Gastrocnemius medialis (tissue), 4 donors: ENCODE measurements at places on chromosomes 5 and 9. TPM values are rescaled to one million over a fixed set of nuclear protein-coding genes. Genes with fewer than 3 reads are reported as not detected.

DNA sequence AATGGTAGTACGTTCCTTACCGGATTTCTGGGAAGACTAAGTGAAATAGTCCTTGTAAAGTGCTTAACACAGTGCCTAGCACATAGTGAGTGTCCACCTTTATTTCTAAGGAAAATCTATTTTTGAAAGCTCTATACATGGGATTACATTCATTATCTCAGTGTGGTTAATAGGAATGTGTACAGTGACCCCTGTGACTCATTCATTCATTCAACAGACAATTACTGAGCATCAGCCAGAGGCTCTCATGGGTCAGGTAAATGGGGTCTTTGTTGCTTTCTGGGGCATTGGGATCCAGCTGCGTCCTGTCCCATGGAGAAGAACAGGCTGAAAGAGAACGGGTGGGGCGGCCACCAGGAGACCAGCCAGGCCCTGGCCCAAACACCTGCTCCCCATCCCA is 226.2 kb upstream of the TBC1D2 start:
- H3K27ac ChIP-seq: no peak overlapping the region
- DNase-seq: no peak
- H3K27me3 ChIP-seq: no peaks in the 10 kb centered on the region
- H3K4me1 ChIP-seq: no peaks in the 10 kb centered on the region

DNA sequence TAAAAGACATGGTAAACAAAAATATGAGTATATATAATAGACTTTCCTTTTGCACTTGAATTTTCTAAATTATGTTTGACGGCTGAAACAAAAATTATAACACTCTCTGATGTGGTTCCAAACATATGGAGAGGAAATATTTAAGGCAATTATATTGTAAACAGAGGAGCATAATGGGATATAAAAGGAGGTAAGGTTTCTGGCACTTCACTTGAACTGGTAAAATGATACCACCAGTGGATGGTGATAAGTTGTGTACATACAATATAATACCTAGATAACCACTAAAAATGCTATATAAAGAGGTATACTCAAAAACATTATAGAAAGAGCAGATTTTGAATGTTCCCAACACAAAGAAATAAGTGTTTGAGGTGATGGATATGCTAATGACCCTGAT is 192.9 kb upstream of the RAD23B start:
- no peak for DNase-seq
- H3K36me3 ChIP-seq: no peaks in the 10 kb centered on the region
- H3K27me3 ChIP-seq: no peaks in the 10 kb centered on the region

- no peaks in the 10 kb centered on the region for H3K36me3 ChIP-seq
- no peak for DNase-seq
- H3K27ac ChIP-seq: no peak overlapping the region
- H3K27me3 ChIP-seq: no peaks in the 10 kb centered on the region
- no peaks in the 10 kb centered on the region for H3K4me1 ChIP-seq
These were observed 61.8 kb downstream of the ACTBL2 start for GRCh38 chr5:57420801-57421200.

DNA sequence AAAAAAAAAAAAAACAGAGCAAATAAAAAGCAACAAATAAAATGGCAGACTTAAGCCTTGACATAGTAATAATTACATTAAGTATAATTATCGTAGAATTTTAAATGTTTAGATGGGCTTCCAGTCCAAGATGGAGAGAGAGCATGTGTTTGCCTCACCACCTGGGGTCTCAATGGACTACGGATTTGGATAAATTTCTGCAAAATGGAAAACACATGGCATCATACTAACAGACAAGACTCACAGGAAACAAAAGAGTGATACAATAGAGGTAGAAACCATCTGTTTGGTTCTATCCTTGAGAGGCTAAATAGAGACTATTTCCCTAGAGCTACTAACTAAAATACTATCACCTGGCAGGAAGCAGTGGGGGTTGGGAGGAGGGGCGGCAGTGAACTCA is 144.3 kb downstream of the MUSK start:
- H3K36me3 ChIP-seq: no peaks in the 10 kb centered on the region
- H3K4me3 ChIP-seq: no peak overlapping the region
- no peak overlapping the region for H3K27ac ChIP-seq
- no peaks in the 10 kb centered on the region for H3K4me1 ChIP-seq
- no peak for DNase-seq

DNA sequence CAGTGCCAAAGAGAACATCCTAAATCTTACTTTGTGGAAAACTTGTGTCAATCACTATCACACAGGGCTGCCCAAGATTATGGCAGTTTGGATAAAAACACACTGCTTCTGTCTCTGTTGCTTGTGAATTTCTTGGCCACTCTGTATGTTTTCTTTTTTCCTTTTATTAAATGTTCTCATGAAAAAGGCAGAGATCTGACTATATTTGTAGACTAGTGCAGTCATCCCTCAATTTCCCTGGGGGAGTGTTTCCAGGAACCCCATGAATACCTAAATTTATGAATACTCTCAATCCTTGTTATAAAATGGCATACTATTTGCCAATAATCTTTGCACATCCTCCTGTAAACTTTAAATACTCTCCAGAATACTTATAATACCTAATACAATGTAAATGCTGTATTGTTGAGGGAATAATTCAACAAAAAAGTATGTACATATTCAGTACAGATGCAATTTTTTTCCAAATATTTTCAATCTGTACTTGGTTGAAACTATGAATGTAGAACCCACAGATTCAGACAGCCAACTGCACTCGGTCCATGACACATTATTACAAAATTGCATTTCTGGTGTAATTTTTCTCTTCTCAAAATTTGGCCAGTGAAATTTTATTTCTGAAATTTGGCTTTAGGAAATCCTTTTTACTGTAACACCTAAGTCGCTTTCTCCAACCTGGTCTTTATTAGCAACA is 391.9 kb upstream of the PRR16 start:
- no peak overlapping the region for H3K27ac ChIP-seq
- H3K4me1 ChIP-seq: no peaks in the 10 kb centered on the region
- H3K36me3 ChIP-seq: no peaks in the 10 kb centered on the region
- H3K27me3 ChIP-seq: no peaks in the 10 kb centered on the region
- no peak overlapping the region for H3K4me3 ChIP-seq

DNA sequence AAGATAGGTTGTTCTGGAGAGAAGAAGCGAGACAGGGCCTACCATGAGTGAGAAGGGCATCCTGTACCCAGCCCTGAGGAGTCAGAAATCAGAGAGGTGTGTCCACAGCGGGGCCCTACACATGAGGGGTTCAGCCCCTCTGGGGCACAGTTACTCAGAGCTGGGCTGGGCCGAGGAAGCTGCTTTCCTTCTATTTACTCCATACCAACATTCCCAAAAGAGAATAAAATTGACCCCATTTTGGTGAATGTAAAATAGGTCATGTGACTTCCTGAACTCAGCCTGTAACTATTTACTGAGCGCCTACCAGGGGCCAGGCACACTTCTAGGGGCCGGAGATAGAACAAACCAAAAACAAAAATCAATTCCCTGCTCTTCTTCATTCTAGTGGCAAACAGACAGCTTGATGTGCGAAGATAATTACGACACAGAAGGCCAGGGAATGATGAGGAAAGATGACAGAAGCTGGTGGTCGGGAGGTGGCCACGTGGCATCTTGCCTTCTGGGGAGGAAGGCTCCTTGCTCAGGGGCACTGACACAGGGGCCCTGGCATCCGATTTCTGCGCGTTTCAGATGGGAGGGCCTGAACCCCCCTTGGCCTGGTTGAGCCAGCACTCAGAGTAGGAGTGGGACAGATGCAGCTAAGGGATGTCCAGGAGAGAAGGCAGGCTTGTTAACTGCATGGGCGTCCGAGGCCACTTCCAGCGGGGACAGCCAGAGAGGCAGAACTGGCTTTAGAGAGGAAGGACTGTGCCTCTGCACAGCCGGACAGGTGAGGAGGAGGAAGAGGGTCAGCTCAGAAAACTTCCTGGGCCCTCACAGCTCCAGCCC is 121.8 kb downstream of the NSG2 start:
- H3K27ac ChIP-seq: no peak overlapping the region
- no peak for DNase-seq

DNA sequence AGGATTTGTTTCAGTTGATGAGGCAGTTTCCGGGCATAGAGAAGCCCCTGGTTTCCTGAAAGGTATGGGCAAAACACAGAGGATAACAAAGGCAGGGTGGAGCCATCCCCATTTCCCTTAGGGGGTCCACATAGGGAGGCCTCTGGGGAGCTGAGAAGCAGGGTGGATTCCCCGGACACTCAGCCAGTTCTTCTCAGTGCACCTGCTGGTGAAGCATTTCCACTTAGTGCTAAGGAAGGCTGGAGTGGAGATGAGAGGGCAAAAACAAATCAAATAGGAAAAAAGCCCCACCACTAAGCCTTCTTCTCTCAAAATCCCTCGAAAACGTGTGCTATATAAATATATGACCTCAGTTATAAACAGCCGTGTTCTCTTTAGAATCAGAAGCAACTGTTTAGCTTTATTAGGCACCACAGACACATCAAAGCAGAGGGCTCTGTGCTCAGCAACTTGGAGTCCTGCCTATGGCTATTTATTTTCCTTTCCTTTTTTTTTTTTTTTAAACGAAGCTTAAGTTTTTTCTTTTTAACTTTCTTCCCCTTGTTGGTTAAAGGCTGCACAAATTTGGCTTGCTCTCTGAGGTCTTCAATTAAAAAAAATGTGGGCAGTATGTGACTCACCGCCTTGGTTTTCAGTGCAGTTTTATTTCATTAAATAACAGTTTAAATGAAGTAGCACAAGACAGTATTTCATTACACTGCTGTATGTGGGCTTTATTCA is 67.7 kb downstream of the PRDM6 start:
- H3K4me1 ChIP-seq: no peaks in the 10 kb centered on the region
- no peaks in the 10 kb centered on the region for H3K27me3 ChIP-seq
- DNase-seq: no peak
- H3K27ac ChIP-seq: no peak overlapping the region
- no peak overlapping the region for H3K4me3 ChIP-seq

DNA sequence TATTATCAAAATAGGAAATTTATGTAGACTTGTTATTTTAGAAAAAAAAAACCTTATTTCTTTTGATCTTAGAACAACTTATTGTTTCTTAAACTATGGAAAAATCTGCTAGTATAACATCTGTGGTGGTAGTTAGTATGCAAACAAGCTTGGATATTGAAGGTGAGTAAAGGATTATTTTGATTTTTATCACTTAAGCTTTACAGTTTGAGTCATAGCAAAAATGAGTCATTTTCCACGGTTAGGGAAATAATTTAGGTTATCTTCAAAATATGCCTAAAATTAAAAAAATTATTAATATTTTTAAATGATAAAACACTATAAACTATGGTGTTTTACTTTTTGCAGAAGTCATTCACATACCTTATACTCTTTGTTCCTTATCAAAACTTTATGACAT is 107.2 kb upstream of the DHFR start:
- H3K36me3 ChIP-seq: no peaks in the 10 kb centered on the region
- no peak overlapping the region for H3K27ac ChIP-seq
- no peak overlapping the region for H3K4me3 ChIP-seq
- H3K27me3 ChIP-seq: no peaks in the 10 kb centered on the region

DNA sequence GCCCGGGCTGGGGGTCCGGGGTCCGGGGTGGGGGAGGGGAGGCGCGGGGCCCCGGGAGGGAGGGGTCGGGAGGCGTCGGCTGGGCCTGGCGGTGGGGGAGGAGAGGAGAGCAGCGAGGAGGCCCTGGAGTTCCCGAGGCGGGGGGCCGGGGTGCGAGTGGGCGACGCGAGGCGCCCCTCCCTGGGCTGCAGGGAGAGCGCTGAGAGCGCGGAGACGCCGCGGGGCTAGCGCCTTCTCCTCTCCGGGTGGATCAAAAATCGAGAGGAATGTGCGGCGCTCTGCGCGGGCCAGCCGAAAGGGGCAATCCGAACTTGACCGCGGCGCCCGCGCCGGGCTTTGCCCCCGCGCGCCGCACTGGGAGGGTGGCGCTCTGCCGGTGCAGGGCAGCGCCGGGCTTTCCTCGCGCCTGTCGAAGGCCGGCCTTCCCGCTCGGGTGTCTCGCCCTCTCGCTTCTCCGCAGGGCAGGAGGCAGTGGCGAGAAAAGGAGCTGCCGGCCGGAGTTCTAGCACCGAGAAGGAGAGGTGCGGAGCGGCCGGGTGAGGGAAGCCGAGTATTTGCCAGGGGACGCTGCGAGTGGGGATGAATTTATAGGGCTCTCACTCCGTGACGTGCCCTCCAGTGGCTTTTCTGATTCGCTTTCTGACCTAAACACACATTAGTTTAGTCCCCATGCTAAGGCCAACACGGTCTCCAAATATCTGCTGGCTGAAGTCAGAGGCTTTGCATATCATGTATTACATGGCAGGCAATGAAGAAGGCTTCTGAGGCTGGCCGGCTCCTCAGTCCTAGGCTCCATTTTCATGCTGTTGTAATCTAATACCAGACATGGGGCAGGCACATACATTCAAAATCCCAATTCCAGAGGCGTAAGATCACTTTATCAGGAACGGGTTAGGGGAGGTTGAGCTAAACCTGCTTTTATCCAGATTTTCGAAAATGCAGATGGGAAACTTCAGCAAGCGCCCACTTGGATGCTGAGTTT is 503 bp upstream of the GDNF start:
- peaks cover 22% of the 10 kb centered on the region for H3K4me1 ChIP-seq
- no peak for DNase-seq
- peak overlapping the region; percentile 72 for H3K4me3 ChIP-seq
- H3K27ac ChIP-seq: peak overlapping the region; percentile 88

- H3K27ac ChIP-seq: no peak overlapping the region
- no peaks in the 10 kb centered on the region for H3K4me1 ChIP-seq
- H3K27me3 ChIP-seq: no peaks in the 10 kb centered on the region
These were observed 391.1 kb upstream of the GRAMD2B start for GRCh38 chr5:126031989-126032716.

DNA sequence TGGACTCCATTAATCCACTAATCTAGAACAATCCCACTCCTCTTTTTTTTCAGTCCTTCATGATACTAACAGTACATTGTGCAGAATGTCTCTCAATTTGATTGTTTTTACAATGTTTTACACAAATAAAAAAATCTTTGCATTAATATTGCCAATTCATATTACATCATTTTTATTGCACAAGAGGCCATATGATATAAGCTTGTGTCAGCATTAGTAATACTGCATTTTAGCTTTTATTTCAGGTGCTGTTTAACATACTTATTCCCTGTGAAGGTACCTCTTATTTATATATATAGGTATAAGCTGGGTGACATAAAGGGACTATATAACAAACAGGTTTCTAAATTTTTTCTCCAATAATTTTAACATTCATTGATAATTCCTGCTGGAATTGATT is 737.4 kb downstream of the DNAH5 start:
- no peaks in the 10 kb centered on the region for H3K4me1 ChIP-seq
- H3K36me3 ChIP-seq: no peaks in the 10 kb centered on the region
- no peak for DNase-seq
- H3K4me3 ChIP-seq: no peak overlapping the region
- no peak overlapping the region for H3K27ac ChIP-seq
- H3K27me3 ChIP-seq: no peaks in the 10 kb centered on the region

DNA sequence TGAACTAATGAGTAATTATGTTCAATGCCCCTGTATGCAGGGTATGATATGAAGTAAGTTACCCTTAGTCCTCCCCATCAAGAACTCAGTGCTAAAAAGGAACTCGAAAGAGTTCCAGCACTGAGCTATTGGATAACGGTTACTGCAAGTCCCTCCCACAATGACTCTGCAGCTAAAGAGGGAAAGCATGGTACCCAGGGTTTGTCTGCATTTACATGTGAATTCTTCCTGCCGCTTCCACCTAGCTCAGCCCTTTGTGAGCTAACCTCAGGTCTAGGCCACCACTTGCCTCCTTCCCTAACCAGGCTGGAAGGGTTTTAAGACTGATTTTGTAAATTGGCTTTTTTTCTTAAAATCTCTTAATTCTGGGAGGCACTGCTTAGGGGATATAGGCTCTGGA is 376.8 kb downstream of the EBF1 start:
- no peak for DNase-seq
- no peak overlapping the region for H3K27ac ChIP-seq
- H3K4me1 ChIP-seq: peaks cover 9% of the 10 kb centered on the region
- no peak overlapping the region for H3K4me3 ChIP-seq
- H3K27me3 ChIP-seq: no peaks in the 10 kb centered on the region
- H3K36me3 ChIP-seq: no peaks in the 10 kb centered on the region

Gene IL9
- not detected for total RNA-seq

Gene TMC1
- total RNA-seq: not detected

Gene RETREG1
- 380 TPM for total RNA-seq
